Stimulated activated CD8-positive, alpha-beta memory T cell treated with anti-CD3 and anti-CD28 coated beads, Interleukin-4, amount 100 ng/mL, for 1 hour (primary cell): ENCODE measurements at places on chromosomes 3 and 15.

- DNase-seq = no peak
These were observed 64.4 kb downstream of the TRIM71 start for GRCh38 chr3:32882189-32882588.

DNA sequence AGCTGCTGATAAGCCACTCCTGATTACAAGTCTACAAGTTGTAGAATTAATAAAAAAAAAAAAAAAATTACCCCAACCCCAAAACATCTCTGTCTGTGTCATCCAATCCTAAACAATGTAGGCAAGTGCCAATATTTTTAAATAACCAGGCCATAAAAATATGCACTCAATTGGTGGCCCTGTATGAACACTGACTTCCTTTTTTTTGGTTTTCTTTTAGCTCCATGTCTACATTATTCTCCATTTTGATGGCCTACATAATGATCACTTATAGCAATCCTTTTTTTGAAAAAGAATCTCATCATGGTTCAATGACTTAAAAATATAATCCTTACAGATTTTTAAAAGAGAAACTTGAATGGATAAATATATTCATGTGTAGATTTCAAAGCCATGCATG is 72.1 kb downstream of the FOXP1 start:
- no peak for DNase-seq

DNA sequence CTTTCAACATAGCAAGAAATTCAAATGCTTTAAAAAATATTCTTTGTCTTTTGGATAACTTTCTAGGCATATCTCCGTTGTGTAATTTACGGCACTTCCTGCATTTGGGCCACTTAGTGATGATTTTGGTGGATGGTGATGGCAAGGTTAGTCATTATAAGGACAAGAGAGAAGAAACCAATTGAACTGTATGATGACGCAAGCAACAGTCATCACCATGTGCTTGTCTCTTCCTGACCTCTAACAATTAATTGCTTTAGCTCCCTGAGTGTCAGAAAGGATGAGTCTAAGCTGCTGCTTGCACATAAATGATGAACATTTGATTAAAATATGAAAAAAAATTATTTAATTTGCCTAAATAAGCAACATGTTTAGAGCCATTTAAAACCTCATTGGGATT is 11.3 kb upstream of the P2RY12 start:
- no peak for DNase-seq

DNA sequence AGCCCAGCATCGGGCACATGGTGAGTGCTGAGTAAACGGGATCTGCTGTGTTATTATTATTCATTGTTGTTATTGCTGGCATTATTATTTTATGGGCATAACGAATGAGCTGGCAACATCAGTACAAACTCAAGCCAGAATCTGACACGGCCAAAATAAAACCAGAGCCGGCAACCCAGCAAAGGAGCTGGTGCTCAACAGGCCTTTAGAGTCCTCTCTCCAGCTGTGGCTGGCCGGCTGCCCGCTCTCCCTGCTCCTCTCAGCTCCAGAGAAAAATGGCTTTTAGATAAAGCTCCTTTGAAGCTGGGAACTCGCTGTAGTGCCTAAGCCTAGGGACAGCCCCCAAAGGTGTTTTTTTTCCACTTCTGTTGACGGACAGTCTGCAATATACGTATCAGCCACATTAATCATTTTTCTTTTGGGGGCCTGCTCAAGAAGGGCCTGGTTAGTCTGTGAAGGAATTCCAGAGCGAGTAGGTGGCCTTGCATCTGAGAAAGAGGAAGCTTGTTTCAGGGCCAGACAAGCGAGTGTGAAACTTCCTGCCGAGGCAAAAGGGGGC is 193.9 kb upstream of the UBE2E1 start:
- DNase-seq = no peak

DNA sequence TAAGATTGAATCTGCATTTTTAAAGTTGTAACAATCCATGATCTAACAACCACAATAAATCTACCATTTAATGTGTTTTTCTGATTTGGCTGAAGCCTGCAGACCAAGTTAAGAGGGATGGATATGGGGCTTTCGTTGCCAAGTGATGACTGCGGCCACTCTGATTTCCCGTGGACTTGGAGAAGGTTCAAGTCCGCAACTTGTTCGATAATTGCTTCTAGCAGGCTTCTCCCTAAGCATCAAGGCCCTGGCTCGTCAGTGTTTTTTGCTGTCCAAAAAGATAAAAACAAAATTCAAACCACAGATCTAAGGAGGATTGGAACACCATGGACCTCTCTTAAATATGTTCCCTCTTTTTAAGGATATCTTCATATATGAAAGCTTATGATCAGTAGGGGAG is 256.6 kb downstream of the CNTN3 start:
- DNase-seq = no peak

DNA sequence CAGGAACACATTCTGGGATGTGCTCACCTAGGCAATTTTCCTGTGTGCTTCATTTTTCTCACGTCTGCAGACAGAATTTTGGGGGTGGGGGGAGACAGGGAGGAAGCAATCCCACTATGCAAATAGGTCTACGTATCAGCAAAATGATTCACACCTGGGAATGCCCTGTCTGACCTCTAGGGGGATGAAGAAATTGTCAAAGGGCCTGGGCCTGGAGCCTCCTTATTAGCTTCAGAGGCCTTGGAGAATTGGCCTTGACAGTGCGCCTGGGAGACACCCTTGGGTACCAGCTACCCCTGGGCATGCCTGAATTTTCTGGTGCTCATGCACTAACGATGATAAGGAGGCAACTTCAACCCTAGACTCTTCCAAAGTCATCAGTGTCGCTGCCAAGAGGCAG is 207.5 kb downstream of the CADPS start:
- no peak for DNase-seq

DNA sequence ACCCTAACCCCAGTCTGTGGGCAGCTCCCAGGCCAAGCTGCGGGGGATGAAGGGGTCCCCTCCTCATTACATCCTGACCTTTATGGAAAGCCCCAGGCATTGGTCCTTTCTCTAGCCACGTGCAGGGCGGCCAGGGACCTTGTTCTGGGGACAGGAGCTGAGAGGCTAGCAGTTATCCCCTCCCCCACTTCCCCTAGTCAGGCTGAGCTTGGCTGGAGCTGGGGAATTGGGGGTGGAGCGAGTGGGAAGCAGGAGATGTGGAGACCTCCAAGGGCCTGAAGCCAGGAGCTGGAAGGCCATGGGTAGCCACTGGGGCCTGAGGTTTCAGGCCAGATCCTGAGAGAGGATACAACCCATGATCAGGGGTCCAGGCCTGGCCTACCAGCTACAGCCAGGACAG is 45.8 kb downstream of the DNAH1 start:
- no peak for DNase-seq

DNA sequence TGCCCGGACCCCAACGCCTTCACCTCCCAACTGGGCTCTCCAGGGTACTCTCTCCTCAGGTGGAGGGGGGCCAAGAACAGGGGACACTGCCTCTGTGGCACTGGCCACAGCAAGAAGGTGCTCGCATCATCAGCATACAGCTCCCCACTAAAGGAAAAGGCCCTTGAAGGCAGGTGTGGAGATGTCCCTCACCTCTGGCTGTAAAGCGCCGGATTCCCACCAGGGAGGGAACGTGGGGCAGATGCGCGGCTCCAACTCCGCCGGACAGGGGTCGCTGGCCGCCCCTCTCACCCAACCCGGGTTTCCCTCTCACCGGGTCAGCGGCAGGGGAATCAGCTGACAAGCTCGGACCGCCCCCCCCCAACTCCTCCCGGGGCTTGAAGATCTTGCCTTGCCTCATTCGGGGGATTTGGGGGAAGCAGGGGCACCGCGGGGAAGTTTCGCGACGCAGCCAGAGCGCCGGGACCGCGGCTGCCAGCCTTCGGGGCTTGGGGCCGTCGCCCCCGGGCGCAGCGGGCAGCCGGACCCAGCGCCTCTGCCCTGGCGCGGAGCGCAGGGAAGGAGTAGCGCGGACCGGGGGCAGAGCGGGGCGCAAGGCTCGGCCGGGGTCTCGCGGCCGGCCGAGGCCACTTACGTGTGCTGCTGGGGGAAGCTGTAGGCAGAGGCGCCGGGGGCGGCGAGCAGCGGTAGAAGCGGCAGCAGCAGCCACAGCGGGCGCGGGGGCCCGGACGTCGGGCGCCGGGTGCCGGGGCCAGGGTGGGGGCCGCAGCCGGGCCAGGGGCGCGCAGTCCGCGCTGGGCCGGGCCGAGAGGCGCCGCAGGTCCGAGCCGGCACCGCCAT is 630 bp downstream of the CACNA2D2 start:
- DNase-seq = no peak

DNA sequence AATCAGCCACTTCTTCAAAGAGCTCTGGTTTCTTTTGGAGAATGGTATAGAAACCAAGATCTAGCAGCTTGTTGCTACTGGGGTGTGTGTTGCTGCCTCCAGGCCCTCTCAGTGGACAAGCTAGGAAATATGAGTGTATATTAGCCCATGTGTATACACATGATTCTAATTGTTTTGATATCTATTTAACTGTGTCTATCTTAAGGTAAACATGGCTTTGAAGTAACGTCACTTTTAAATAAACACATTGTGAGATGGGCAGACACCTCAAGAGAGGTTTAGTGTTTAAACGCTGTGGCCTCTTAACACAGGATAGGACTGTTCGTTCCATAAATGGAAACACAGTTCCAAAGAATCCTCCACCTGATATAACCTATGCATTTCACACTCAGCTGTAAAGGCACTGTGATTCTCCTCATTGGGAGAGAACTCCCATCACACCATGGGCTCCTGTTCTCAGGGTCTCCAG is 87.0 kb downstream of the GMPS start:
- no peak for DNase-seq

DNA sequence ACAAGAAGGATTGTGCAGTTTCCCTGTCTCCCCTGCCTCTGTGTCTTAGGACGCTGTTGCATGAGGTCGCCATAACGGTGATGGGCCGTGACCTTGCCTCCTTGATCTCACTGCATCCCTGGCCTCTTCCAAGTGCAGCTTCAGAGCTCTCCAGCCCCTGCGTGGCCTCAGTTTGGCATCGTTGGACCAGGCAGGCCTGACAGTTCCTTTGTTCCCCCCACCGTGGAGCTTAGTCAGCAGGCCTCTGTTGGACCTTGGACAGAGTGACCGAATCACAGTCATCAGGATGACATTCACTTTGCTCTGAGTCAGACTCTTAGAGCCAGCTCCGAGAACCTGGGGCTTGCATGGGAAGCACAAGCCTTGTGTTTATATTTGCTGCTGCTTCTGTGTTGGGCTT is 139.4 kb downstream of the OPA1 start:
- no peak for DNase-seq

- DNase-seq = no peak
These were observed 25.0 kb upstream of the THBS1 start for GRCh38 chr15:39555885-39556284.

DNA sequence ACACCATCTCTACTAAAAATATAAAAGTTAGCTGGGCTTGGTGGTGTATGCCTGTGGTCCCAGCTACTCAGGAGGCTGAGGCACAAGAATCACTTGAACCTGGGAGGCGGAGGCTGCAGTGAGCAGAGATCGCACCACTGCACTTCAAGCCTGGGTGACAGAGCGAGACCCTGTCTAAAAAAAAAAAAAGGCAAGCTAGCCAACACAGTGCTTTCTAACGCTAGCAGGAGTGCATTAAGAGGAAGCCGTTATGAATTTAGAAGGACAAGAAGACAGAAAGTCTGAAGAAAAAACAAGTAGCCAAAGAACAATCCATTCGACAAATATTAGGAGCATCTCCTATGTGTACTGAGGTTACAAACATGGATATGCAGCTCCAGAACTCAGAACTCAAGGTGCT is 28.6 kb downstream of the BHLHE40 start:
- DNase-seq = no peak

- no peak for DNase-seq
These were observed 138.5 kb upstream of the STRIT1 start for GRCh38 chr3:155431856-155432570.

GRCh38 chr3:156665291-156665690 is 9.1 kb upstream of the TIPARP start:
- DNase-seq = no peak

GRCh38 chr3:61761694-61762430 is 200.5 kb downstream of the PTPRG start:
- DNase-seq = no peak

DNA sequence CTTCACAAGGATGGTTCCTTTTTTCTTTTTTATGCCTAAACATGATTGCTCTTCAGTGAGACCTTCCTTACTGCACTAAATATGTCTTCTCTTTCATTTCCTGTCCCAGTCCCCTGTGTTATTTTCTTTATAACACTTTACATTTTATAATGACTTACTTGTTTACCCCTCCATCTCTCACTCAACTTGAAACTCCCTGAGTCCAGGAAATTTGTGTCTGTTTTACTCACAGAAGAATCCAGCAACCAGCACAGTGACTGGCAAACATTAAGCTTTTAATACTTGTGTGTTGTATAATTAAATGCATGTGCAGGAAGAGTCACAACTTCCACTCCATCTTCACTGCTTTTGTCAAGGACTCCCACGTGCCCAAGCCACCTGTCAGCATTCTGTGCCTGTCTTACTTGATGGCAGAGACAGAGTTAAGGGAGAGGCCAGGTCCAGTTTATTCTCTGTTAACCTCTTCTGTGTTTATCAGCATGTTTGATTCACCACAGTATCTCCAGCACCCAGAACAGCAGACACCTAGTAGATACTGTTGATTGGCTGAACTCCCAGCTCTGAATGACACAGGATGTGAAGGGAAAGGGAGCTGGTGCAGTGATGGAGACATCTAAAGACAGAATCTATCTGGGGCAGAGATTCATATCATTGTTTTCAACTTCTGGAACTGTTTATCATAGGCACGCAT is 42.8 kb downstream of the SSR3 start:
- no peak for DNase-seq
